H4 (cell line): ENCODE measurements at places on chromosomes 4 and X. TPM values are rescaled to one million over a fixed set of nuclear protein-coding genes. Genes with fewer than 3 reads are reported as not detected.
A peak's percentile ranks its signal among the peaks of the same experiment; 100 is the strongest.

- DNase-seq = no peak
Measured at GRCh38 chr4:145868637-145869409, 69.8 kb downstream of the ZNF827 start.

Gene MAGEC2
- total RNA-seq = 77.8 and 91.2 TPM in 2 replicates

GRCh38 chr4:42570221-42570620 is 86.7 kb downstream of the ATP8A1 start:
- no peak for DNase-seq

DNA sequence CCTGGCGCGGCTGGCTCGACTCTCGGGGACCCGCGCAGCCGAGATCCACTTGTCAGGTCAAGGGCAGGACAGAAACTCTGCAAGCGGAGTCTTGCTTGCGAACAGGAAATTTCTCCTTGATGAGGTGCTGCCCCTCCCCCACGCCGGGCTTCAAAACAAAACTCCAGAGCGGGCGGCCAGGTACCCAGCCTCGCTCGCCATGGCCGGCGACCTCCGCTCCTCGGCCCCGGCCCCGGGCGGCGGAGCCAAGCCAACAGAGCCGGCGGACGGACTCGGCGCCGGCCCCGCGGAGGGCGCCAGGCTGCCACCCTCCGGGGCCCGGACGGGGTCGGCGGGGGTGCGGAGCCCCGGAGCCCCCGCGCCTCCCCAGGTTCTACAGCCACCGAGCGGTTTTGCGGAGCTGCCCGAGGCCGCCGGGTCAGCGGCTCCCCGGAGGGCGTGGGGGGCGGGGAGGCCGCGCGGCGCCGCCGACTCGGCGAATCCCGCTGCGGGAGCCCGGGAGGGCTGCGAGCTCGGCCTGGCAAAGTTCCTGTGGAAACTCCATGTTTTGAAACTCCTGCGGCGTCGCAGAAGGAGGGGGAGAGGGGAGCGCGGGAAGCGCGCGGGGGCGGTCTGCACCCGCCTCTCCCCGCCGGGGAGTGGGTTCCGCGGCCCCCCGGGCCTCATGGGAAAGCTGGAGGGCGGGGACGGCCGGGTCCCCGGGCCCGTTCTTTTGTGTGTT is 11.7 kb upstream of the BCOR start:
- peak; percentile 53 for DNase-seq

Gene TMPRSS11A
- total RNA-seq = not detected in 2 replicates

DNA sequence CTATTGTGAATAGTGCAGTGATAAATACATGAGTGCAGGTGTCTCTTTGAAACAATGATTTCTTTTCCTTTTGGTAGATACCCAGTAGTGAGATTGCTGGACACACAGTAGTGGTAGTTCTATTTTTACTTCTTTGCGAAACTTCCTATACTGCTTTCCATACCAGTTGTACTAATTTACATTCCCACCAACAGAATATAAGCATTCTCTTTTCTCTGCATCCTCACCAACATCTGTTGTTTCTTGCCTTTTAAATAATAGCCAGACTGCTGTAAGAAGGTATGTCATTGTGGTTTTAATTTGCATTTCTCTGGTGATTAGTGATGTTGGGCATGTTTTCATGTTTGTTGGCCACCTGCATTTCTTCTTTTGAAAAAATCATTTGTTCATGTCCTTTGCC is 105.9 kb downstream of the COL4A6 start:
- no peak for DNase-seq

Gene KIT
- total RNA-seq = 1.2 and 1.6 TPM in 2 replicates

Gene PLP2
- total RNA-seq = 94.5 and 137 TPM in 2 replicates

Gene SPANXA2
- total RNA-seq = 160 and 223 TPM in 2 replicates

DNA sequence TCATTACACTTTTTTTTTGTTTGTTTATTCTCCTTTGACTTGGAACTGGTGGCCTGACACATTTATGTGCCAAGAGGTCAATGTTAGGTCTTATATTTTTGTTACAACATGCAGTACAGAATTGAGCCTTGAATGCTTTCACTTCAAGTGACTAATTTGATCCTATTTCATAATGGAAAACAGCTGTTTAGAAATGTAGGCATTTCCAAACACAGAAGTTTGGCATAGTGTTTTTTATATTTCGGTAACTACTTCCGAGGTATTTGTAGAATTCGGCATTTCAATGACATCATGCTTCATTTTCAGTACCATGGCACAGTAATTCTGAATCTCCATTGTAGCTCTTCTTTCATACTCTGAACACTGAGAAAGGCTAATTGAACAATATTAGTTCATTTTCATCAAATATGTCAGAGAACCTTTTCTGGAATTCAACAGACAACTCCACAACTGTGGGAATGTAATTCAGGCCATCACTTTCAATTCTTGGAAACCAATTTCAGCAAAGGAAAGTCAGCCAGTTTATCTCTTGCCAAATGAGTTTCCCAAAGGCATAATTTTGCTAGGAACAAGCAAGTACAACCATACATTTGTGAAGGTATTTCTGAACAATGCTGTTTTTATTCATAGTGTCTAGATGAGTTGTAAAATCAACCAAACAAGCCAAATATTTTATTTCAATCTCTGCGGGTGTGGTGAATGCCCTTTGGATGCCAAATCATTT is 11.4 kb downstream of the FAM120C start:
- no peak for DNase-seq

DNA sequence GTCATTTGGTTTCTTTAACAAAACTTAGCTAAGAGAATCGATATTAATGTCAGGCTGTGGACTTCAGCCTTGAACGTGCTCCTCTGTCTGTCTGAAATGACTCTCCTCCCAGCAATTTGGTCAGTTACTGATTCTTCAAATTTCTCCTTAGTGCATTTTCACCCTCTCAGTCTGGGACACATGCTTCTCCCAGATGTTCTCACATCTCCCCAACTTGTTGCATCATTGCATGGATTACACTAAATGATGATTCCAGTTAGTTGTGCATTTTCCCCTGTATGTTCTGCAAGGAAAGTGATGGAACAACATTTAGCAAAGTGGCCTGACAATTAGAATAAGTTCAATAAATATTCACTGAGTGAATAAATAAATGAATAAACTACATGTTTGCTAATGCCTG is 94.4 kb downstream of the NLGN4X start:
- DNase-seq = no peak

GRCh38 chr4:169662206-169662605 is 41.8 kb downstream of the CLCN3 start:
- no peak for DNase-seq

DNA sequence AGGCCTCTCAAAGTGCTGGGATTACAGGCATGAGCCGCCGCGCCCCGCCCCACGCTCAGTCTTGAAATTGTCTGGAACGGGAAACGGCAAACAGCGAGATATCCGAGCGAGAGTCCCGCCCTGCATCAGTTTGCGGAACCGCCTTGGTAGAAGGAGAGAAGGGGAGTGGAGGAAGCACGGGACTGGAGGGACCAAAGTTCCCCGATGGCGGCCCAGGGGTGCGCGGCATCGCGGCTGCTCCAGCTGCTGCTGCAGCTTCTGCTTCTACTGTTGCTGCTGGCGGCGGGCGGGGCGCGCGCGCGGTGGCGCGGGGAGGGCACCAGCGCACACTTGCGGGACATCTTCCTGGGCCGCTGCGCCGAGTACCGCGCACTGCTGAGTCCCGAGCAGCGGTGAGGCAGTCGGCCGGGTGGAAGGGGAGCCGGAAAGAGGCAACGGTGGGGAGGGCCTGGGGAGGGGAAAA is at the start of gene BST1:
TSS of gene BST1 (plus strand) at position 125 of the 463 bp plus-strand sequence. CDS start at position 205, 80 bp downstream.
- no peak for DNase-seq

Gene TLR10
- total RNA-seq = 0.08 TPM in 1 of 2 replicates, not detected in the other

GRCh38 chrX:19886375-19886774 is 1.0 kb downstream of the SH3KBP1 start:
- no peak for DNase-seq

Gene HSFX4
- total RNA-seq = not detected in 2 replicates

DNA sequence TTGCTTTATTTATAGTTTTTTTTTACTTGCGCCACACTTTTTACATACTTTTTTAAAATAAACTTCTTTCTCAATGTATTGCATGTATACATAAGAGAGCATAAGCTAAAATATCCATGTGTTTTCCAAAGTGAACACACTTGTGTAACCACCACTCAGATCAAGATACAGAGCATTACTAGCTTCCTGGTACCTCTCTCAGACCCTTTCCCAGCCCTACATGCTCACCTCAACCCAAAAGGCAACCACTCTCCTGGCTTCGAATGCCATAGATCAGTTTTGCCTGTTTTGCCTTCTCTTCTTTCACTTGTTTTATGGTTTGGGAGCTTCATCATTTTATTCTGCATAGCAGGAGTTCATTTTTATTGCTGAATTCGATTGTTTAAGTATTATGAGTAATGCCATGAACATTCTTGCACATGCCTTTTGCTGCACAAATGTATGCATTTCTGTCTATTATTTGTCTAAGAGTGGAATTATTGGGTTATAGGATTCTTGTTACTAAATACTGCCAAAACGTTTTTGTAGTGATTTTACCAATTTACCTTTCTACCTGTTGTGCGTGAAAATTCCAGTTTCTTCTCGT is 45.9 kb upstream of the NUDT6 start:
- no peak for DNase-seq

Gene TBX22
- total RNA-seq = 0.48 and 0.58 TPM in 2 replicates

DNA sequence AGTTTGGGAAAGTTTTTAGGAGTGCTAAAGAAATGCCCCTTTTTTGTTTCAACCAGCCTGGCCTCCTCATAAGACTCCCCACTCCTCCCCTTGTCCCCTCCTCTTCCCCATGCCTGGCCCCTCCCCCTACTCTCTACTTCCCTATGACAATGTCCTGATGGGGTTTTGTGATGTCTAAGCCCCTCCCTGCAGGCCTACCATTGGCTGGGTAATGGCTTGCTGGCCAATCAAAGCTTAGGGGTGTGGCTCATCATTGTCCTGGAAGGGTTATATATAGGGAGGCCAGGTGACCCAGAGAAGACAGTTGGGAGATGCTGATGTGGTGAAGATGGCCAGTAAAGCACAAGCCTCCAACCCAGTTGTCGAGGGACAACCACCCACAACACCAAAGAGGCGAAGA is 48.2 kb upstream of the PASD1 start:
- DNase-seq = no peak

DNA sequence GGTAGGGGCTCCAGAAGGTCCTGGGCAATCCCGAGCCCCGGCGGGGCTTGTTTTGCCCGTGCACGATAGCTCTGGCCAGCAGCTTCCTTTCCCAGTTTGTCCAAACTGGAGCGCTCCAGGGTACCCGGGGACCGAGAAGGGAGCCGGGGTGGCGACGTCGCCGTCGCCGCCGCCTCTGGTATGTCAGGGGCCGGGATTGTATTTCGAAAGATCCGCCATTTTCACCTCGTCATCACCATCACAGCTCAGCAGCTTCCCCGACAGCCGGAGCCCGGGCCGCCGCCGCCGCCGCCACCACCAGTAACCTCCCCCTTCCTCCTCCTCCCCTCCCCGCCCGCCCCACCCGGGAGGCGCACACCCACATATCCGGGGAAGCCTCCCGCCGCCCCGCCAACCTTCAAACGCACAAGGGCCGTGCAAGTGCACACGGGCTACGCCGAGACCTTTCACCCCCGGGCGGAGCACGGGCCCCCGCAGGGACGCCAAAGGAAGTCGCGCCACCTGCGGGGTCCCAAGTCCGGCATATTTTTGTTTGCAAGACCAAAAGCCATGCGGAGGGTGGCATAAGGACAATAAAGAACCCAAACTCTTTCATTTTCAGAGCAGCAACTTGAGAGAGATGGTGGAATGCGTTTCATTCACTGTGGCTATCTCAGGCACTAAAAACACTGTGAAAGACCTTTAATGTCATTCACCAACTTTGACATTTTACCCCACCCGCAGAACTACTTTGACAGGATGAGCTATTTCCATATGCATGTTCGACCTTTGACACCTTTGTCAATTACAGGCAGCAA is at the start of gene LIN54:
TSS of gene LIN54 (minus strand) at position 302 of the 797 bp plus-strand sequence. CDS start 25,979 bp downstream, outside the sequence.
- peak; percentile 61 for DNase-seq

- no peak for DNase-seq
Measured at GRCh38 chr4:143701365-143701764, 890 bp upstream of the FREM3 start.

DNA sequence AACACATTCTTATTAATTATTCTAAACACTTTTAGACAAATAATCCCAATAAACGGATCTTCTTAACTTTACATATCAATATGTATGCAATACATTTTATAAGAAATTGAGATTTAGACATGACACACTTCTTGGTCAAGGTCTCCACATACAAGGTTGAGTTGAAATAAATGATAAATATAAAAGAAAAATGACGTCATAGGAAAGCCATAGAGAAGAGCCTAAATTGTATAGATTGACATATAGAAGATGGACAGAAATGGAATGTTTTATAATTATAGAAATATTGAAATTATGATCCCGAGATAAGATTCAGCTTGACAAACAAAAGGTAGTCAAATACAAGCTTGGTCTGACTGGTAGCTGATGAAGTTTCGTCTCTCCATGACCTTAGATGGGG is 87.4 kb downstream of the RNF150 start:
- DNase-seq = no peak

Gene CYTL1
- 103 and 104 TPM in 2 replicates for total RNA-seq

GRCh38 chr4:147015491-147015890 is 69.8 kb upstream of the TTC29 start:
- DNase-seq = no peak

GRCh38 chr4:80535551-80535950 is 200.0 kb downstream of the CFAP299 start:
- DNase-seq = no peak

- DNase-seq = no peak
Measured at GRCh38 chr4:59805176-59805575, 1395.0 kb upstream of the ADGRL3 start.

GRCh38 chr4:104457308-104457981 is 37.2 kb downstream of the CXXC4 start:
- DNase-seq = no peak

DNA sequence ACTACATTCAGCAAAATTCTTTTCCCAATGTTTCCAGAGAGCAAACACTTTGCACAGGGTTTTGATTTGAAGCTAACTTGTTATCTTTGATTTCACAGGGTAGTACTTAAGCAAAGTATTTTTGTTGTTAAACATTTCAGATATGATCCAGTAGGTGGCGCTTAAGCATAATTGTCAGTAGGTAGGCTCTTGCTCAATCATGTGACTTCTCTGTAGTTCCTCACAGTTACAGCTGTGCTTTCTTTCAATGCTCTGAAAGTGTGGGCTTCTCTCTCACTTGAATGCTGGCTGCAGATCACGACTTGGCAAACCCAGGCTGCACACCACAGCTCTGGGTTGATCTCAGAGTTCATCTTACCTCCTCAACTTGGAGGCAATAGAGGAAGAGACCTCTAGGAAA is 1016.5 kb downstream of the SH3BGRL start:
- DNase-seq = peak; percentile 20

GRCh38 chrX:41022566-41022965 is 62.7 kb upstream of the USP9X start:
- no peak for DNase-seq

DNA sequence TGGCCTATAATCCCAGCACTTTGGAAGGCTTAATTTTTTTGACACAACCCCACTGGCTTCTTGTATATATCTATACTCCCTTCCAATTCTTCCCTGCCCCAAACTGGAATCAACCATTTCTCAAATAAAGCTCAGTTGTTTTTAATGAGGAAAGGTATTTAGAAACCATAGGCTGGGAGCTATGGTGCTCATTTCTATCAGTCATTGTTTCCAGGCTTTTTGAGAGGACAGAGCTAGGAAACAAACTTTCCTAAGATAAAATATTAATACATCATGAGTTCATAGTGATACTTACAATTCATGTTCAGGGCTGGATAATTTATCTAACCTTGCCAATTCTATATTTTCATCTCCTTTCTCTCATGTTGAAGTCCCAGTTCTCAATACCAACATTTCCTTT is 50.3 kb downstream of the BCOR start:
- DNase-seq = no peak

GRCh38 chr4:46852800-46853199 is 56.2 kb downstream of the COX7B2 start:
- DNase-seq = no peak

Gene GATA1
- total RNA-seq = not detected in 2 replicates

GRCh38 chr4:40283968-40284367 is 51.2 kb upstream of the CHRNA9 start:
- peak; percentile 93 for DNase-seq
